ENCODE measurements at places on chromosomes 13 and 19.

DNA sequence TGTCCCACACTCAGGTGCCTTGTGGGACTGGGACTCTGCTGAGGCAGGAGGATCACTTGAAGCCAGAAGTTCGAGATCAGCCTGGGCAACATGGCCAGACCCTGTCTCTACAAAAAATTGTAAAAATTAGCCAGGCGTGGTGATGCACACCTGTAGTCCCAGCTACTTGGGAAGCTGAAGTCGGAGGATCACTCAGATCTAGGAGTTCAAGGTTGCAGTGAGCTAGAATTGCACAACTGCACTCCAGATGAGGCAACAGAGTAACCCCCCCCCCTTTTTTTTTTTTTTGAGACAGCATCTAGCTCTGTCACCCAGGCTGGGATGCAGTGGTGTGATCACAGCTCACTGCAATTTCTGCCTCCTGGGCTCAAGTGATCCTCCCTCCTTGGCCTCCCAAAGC is 11.0 kb upstream of the SYDE1 start:
- no peaks in the 10 kb centered on the region for H3K36me3 ChIP-seq
- no peak overlapping the region for H3K4me3 ChIP-seq
- H3K4me1 ChIP-seq, result peaks cover 8% of the 10 kb centered on the region
- no peak overlapping the region for H3K27ac ChIP-seq

- no peaks in the 10 kb centered on the region for H3K36me3 ChIP-seq
- H3K4me3 ChIP-seq, result no peak overlapping the region
- H3K27ac ChIP-seq, result no peak overlapping the region
Observed at GRCh38 chr13:109058087-109058486, 428.7 kb downstream of the MYO16 start.

DNA sequence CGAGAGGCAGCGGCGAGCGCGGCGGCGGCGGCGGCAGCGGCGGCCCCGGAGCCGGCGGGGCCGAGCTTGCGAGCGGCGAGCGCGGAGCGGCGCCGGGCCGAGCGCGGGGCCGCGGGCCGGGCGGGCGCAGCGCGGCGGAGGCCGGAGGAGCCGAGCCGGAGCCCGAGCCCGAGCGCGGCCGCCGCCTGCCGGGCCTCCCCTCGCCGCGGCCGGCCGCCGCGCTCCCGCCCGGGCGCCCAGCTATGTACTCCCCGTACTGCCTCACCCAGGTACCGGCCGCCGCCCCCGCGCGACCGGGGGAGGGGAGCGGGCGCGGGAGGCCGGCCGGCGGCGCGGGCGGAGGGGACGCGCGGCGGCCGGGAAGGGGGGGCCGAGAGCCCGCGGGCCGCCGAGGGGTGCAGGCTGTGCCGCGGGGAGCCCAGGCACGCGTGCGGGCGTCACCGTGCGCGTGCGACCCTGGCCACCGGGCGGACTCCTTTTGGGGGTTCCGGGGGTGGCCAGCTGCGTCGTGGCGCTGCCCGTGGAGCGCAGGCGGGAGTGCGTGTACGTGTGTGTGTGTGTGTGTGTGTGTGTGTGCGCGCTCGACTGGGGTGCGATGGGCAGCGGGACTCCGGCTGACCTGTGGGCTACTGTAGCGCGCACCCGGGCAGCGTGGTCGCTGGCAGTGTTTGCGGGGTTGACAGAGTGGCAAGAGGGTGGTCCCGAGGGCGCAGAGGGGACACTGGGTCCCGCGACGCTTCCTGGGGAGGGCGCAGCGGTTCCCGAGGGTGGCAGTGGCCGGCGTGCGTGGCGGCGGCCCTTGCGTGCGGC is 526 bp downstream of the NFIX start:
- H3K27me3 ChIP-seq, result no peaks in the 10 kb centered on the region
- DNase-seq, result no peak
- peak overlapping the region; percentile 92 for H3K27ac ChIP-seq
- peaks cover 6% of the 10 kb centered on the region for H3K36me3 ChIP-seq
- peak overlapping the region; percentile 86 for H3K4me3 ChIP-seq
- no peaks in the 10 kb centered on the region for H3K4me1 ChIP-seq

- no peak overlapping the region for H3K4me3 ChIP-seq
- no peak for DNase-seq
- peaks cover under 1% of the 10 kb centered on the region for H3K4me1 ChIP-seq
Observed at GRCh38 chr19:18167975-18168645, 5.5 kb upstream of the IFI30 start.

- no peak overlapping the region for H3K27ac ChIP-seq
- H3K27me3 ChIP-seq, result no peaks in the 10 kb centered on the region
- H3K4me1 ChIP-seq, result no peaks in the 10 kb centered on the region
- H3K36me3 ChIP-seq, result no peaks in the 10 kb centered on the region
- no peak for DNase-seq
- no peak overlapping the region for H3K4me3 ChIP-seq
Observed at GRCh38 chr13:39108783-39109182, 70.5 kb downstream of the NHLRC3 start.
